ENCODE measurements at places on chromosomes 7 and 10.

DNA sequence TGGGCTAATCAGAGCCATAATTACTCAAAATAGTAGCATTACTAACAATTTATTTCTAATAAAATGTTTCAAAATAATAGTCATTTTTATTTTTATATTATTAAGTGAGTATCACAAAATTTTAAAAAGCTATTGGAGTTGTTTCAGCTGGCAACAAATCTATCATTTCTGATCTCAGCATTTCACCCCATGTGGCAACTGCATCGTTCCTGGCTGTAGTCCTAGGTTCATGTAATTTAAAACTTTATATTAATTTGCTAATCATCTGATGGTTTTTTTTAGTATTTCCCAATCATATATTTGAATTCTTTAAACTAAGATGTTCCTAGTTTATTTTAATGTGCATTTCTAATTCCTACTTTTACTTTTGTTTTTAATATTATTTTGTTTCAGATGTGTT is 293.0 kb upstream of the AKR1E2 start:
- DNase-seq, result no peak

- DNase-seq, result no peak
These were observed 132.1 kb upstream of the ZMIZ1 start for GRCh38 chr10:78936412-78937342.

DNA sequence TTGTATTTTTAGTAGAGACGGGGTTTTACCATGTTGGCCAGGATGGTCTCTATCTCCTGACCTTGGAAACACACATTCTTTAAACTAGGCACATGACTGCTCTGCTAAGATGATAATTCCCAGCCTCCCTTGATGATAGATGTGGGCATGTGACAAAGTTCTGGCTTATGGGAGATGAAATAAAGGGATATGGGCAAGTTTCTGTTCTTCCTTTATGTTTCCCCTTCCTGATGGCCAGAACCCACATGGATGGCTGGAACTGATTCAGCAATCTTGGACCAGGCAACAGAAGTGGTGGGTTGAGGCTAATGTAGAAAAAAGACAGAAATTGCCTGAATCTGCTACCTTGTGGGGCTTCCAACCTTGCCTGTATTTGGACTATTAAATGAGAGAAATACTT is 60.7 kb upstream of the NRP1 start:
- no peak for DNase-seq

DNA sequence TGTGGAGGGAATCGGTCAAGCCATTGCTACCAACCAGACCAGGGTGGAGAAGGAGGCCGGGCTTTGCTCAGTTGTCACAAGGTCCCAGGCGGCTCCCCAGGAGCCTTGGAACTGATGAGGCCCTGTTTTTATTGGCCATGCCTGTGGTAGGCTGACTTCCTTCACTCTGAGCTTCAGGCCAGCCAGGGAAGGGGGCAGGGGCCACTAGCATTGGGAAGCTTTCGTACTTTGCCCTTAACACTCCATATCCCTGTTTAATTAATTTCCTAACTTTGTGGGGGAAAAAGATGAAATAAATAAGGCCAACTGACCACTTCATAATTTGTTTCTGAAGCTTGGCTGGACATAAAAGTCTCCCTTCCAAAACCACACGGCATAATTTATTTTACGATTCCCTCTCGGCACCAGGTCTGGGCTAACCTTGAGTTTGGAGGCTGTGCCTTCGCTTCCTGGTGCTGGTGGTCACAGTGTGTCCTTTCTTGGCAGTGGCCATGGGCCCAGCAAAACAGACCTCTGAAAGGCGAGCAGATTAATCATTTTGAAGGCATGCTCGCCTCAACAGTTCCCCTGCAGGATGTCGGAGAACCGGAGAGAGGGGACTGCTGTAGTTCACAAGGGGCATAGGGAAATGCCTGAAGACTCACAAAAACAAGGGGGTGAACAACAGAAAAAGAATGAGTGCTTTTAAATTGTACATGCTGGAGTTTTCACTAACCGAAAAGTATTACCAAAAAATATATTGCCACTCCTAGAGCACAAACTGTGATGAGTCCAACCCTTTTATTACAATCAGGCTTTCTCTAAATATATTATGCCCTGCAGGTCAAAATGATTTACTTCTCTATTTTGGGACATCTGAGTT is 966.0 kb downstream of the LRMDA start:
- peak; percentile 14 for DNase-seq

GRCh38 chr10:50334273-50334672 is 83.0 kb upstream of the ASAH2 start:
- no peak for DNase-seq

DNA sequence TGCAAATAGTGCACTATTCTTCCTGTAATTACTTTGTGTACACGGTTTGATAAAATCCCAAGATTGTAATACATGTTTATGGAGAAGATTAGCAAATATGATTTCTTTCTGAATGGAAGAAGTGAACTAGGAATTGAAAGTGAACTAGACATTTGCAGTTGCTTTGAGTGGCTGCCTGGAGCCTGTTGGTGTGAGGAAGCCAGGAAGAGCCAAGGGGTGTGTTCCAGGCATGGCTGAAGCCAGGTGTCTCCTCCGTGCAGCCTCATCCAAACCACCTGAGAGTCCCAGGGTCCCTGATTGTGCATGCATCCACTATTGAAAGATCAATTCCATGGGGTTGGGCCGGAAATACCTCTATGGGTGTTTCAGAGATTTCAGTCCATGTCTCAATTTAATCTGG is 253.1 kb upstream of the SHH start:
- DNase-seq, result no peak

DNA sequence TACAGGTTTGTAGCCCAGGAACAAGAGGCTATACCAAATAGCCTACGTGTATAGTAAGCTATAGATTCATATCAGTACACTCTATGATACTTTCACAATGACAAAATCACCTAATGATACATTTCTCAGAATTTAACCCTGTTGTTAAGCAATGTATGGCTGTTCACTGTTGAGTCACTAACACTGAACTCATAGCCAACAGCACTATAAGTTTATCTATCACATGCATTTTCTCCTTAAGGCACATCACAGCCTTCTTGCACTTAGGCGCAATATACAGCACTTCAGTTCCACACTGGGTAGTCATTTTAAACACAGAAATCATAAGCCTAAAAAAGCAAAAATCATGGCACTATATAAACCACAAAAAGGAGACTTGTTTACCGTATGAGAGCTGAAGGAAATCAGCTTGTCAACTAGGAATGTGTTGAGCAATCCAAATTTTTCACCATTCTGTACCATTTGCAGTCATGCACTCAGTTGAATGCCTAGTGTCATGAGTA is 45.6 kb downstream of the ZNF438 start:
- peak; percentile 32 for DNase-seq
